MCF 10A (cell line): ENCODE measurements at places on chromosomes 7 and 10. TPM values are rescaled to one million over a fixed set of nuclear protein-coding genes. Genes with fewer than 3 reads are reported as not detected.

- peak overlapping the region; percentile 63 for H3K27ac ChIP-seq
- H3K36me3 ChIP-seq, result no peaks in the 10 kb centered on the region
- no peaks in the 10 kb centered on the region for H3K27me3 ChIP-seq
- H3K4me1 ChIP-seq, result peaks cover 25% of the 10 kb centered on the region
- H3K4me3 ChIP-seq, result no peak overlapping the region
Observed at GRCh38 chr7:17633067-17633466, 307.2 kb downstream of the SNX13 start.

GRCh38 chr7:68691261-68692216 lies 906.7 kb upstream of the AUTS2 start:
- no peaks in the 10 kb centered on the region for H3K27me3 ChIP-seq
- H3K36me3 ChIP-seq, result no peaks in the 10 kb centered on the region
- H3K4me3 ChIP-seq, result no peak overlapping the region
- no peaks in the 10 kb centered on the region for H3K4me1 ChIP-seq
- no peak overlapping the region for H3K27ac ChIP-seq

- no peaks in the 10 kb centered on the region for H3K27me3 ChIP-seq
- H3K36me3 ChIP-seq, result no peaks in the 10 kb centered on the region
- H3K4me1 ChIP-seq, result no peaks in the 10 kb centered on the region
- DNase-seq, result no peak
Observed at GRCh38 chr10:71750124-71750841, 23.0 kb downstream of the VSIR start.

- H3K27ac ChIP-seq, result no peak overlapping the region
- no peaks in the 10 kb centered on the region for H3K4me1 ChIP-seq
- no peaks in the 10 kb centered on the region for H3K27me3 ChIP-seq
- no peak for DNase-seq
Observed at GRCh38 chr7:1967512-1968396, 265.0 kb downstream of the MAD1L1 start.

GRCh38 chr10:34748767-34749166 lies 66.3 kb downstream of the PARD3 start:
- peak overlapping the region; percentile 63 for H3K27ac ChIP-seq
- DNase-seq, result no peak
- H3K36me3 ChIP-seq, result peaks cover 6% of the 10 kb centered on the region
- peaks cover 32% of the 10 kb centered on the region for H3K4me1 ChIP-seq
- H3K4me3 ChIP-seq, result no peak overlapping the region
- no peaks in the 10 kb centered on the region for H3K27me3 ChIP-seq

GRCh38 chr10:90051474-90051873 lies 350.1 kb downstream of the KIF20B start:
- no peaks in the 10 kb centered on the region for H3K36me3 ChIP-seq
- H3K27ac ChIP-seq, result peak overlapping the region; percentile 95
- H3K4me1 ChIP-seq, result peaks cover 33% of the 10 kb centered on the region
- DNase-seq, result peak; percentile 87

DNA sequence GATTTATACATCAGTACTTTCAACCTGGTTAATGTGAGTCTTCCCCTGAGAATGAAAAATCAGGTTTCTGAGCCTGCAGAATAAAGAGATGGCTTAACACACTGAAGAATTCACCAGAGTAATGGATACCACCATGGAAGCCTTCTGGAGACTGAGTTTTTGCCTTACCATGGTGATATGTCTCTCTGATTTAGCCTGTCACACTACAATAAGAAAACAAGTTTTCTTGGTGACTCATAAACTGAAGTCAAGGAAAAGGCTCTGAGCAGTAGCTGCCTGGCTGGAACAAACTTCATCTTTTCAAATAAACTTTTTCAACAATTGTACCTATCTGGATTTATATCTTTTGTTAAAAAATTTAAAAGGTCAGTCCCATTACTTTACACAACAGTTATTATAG lies 229.0 kb downstream of the PRPF18 start:
- H3K4me1 ChIP-seq, result no peaks in the 10 kb centered on the region
- peaks cover 7% of the 10 kb centered on the region for H3K27me3 ChIP-seq
- H3K27ac ChIP-seq, result no peak overlapping the region
- no peaks in the 10 kb centered on the region for H3K36me3 ChIP-seq
- DNase-seq, result peak; percentile 8
- no peak overlapping the region for H3K4me3 ChIP-seq

- DNase-seq, result no peak
- no peak overlapping the region for H3K27ac ChIP-seq
- no peak overlapping the region for H3K4me3 ChIP-seq
- no peaks in the 10 kb centered on the region for H3K27me3 ChIP-seq
- no peaks in the 10 kb centered on the region for H3K36me3 ChIP-seq
- no peaks in the 10 kb centered on the region for H3K4me1 ChIP-seq
Observed at GRCh38 chr7:13894377-13894776, 95.1 kb downstream of the ETV1 start.

DNA sequence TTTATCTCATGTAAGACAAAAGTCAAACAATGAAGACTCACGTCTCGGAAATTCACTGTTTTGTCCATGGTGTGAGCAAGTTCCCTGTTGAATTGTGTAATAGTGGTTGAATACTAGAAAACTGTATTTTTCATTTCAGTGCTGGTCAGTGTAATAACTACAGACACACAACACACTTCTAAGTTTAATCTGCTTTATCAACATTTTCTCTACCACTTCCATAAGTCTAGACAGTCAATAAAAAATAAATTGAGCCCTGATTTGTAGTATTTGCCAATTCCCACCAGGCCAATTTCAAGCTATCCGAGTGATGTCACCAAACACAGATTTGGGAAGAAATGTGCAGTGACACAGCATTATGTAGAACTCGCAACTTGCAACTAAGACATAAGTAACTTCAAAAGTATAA lies 81.9 kb downstream of the GPR141 start:
- DNase-seq, result no peak
- H3K4me1 ChIP-seq, result no peaks in the 10 kb centered on the region
- no peaks in the 10 kb centered on the region for H3K36me3 ChIP-seq
- H3K27ac ChIP-seq, result no peak overlapping the region
- no peaks in the 10 kb centered on the region for H3K27me3 ChIP-seq
- H3K4me3 ChIP-seq, result no peak overlapping the region

- H3K27ac ChIP-seq, result no peak overlapping the region
- H3K4me3 ChIP-seq, result no peak overlapping the region
- H3K36me3 ChIP-seq, result no peaks in the 10 kb centered on the region
- DNase-seq, result no peak
- no peaks in the 10 kb centered on the region for H3K27me3 ChIP-seq
Observed at GRCh38 chr7:105584165-105584564, 2.9 kb upstream of the EFCAB10 start.

DNA sequence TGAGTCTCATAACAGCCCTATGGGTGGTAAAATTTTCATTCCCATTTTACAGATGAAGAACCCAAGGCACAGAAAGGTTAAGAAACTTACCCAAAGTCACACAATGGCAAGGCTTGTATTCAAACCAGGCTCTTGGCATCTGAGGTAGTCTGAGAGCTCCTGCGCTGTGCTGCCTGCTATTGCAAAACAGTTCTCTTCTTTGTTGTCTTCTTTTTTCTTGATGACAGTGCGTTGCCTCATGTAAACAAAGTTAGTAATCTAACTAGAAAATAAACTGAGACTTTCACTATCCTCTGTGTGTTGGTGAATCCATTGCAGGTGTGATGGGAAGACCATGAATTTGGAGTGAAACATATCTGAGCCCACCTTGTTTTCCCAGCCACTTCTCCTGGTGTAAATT lies 240.8 kb downstream of the PTEN start:
- no peak overlapping the region for H3K27ac ChIP-seq
- no peak overlapping the region for H3K4me3 ChIP-seq
- H3K27me3 ChIP-seq, result no peaks in the 10 kb centered on the region
- DNase-seq, result no peak
- no peaks in the 10 kb centered on the region for H3K36me3 ChIP-seq

- no peaks in the 10 kb centered on the region for H3K36me3 ChIP-seq
- no peaks in the 10 kb centered on the region for H3K4me1 ChIP-seq
- no peak for DNase-seq
- no peak overlapping the region for H3K4me3 ChIP-seq
- H3K27ac ChIP-seq, result no peak overlapping the region
Observed at GRCh38 chr10:123550675-123551096, 115.5 kb upstream of the GPR26 start.

GRCh38 chr7:114901771-114902170 lies 20.1 kb upstream of the MDFIC start:
- H3K27me3 ChIP-seq, result no peaks in the 10 kb centered on the region
- no peak overlapping the region for H3K4me3 ChIP-seq
- no peaks in the 10 kb centered on the region for H3K4me1 ChIP-seq
- H3K27ac ChIP-seq, result no peak overlapping the region

DNA sequence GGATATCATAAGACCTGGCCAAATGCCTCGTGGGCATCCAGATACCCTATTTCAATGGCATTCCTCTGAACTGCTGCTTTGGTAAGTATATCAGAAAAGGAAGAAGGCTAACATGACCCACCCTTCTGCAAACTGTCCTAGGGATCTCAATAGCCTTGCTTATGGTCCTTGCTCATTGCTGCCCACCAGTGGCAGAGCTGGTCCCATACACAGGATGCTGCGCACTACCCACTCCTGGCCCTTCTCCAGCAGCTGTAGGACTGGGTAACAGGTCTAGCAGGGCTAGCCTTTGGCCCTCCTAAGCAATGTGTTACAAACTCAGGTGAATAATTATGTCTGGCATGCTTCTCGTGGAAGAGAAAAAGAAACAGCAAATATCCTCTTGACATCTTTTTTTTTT lies 72.5 kb downstream of the C10orf90 start:
- no peak overlapping the region for H3K27ac ChIP-seq
- no peaks in the 10 kb centered on the region for H3K4me1 ChIP-seq
- peaks cover 11% of the 10 kb centered on the region for H3K27me3 ChIP-seq
- H3K36me3 ChIP-seq, result no peaks in the 10 kb centered on the region
- DNase-seq, result peak; percentile 72
- no peak overlapping the region for H3K4me3 ChIP-seq

DNA sequence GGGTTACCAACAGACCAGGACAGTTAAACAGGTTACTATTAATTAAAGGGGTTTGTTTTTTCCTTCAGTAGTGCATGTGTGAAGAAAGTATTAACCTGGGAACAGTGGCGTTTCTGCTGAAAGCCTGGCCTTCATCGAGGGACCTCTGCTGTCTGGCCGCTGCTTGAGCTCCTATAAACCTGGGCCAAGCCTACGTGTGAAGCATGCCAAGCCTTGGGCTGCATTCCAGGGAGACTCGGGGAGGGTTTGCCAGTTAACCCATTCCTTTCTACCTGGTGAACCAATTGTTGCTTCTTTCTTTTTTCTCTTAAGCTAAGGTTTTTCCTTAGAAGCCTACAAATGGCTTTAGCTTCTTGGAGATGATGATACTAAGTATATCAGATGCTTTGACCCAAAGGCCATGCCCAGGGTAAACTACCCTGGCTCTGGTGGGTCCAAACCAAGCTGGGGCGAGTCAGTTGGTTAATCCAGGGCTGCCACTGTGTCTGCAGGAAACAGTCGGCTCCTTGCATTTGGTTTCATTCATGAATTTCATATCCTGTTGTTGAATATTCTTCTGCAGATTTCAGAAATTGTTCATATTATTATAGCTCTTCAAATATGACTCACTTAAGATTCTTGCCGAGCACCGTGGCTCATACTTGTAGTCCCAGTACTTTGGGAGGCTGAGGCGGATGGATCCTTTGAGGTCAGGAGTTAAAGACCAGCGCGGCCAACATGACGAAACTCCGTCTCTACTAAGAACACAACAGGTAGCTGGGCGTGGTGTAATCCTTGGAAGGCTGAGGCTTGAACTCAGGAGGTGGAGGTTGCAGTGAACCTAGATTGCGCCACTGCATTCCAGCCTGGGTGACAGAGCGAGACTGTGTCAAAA lies 23.8 kb downstream of the PFKP start:
- H3K4me1 ChIP-seq, result peaks cover 53% of the 10 kb centered on the region
- peaks cover 8% of the 10 kb centered on the region for H3K36me3 ChIP-seq
- peak overlapping the region; percentile 94 for H3K27ac ChIP-seq
- H3K27me3 ChIP-seq, result no peaks in the 10 kb centered on the region
- H3K4me3 ChIP-seq, result peak overlapping the region; percentile 61
- peak; percentile 98 for DNase-seq

DNA sequence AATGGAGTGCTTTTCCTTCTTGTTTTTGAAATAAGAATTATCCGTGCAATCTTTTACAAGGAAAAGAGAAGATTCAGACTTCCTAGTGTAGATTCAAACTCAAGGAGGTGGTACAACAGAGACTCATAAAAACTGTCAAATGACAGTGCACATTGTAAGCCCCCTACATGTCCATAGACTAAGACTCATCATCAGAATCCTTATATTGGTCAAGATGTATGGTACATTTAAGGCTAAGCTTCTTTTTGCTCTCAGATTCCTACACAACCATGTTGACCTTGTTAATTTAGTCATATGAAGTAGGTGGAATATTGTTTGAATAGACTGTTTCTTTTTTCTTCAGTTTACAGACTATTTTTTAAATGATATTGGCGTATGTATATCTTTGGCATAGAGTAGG lies 11.6 kb downstream of the CD36 start:
- no peak overlapping the region for H3K4me3 ChIP-seq
- H3K36me3 ChIP-seq, result no peaks in the 10 kb centered on the region
- no peak for DNase-seq
- no peaks in the 10 kb centered on the region for H3K27me3 ChIP-seq

The AZGP1 gene
- total RNA-seq, result 0.58 and 0.59 TPM in 2 replicates

The NOS3 gene
- 0.20 and 0.30 TPM in 2 replicates for total RNA-seq

The ZNF487 gene
- total RNA-seq, result 2.2 and 2.6 TPM in 2 replicates

The PLAU gene
- total RNA-seq, result 17.3 and 30.6 TPM in 2 replicates

The ZNF503 gene
- total RNA-seq, result 7.3 and 8.1 TPM in 2 replicates
